ENCODE measurements at places on chromosomes 1 and 21.
A peak's percentile ranks its signal among the peaks of the same experiment; 100 is the strongest.

GRCh38 chr1:20505488-20505887, 2.5 kb downstream of the MUL1 start:
- no peak for DNase-seq

DNA sequence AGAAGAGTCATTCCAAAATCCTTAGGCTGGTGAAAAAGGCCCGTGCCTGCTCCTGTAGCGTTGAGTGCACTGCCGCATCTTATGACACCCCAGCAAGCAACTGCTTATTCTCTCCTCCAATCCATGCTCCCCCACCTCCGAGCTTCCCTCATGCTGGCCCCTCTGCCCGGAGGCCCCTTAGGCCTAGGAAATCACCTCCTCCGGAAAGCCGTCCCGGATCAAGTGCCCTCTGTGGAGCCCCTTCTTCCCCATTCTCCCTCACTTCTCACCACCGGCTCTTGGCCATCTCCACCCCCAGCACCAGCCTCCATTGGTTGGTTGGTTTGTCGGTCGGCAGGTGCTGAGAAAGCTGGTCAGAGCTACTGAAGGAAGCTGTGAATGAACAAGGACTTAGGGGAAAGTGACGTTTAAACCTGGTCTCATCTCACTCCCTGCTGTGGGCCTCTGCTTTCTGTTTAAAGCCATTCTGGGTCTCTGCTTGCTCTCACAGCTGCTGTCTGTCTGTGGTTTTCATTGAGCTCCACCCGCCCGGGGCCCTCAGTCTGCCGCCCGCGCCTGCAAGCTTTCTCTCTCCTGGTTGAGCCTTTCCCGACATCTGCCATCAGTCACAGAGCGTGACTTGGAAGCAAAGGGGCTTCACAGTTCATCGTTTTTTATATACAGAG, 122.2 kb downstream of the KCNN3 start:
- no peak for DNase-seq

DNA sequence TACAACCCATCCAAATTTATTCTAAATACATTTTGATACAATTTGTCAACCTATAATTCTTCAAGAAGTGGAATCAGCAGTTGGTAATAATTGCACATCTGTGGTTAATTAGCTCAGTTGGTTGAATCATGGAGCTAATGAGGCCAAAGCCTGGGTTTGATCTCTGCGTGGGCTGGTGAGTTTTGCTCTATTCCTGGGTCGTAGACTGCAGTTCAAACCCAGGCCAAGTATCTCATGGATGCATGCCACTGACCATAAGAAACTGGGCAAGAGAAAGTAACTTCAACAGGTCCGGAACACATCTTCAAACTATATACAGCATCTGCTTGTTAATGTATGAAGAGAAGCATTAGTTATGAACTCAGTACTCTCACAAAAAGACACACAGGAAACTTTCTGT, 779.7 kb downstream of the USP25 start:
- DNase-seq = no peak

DNA sequence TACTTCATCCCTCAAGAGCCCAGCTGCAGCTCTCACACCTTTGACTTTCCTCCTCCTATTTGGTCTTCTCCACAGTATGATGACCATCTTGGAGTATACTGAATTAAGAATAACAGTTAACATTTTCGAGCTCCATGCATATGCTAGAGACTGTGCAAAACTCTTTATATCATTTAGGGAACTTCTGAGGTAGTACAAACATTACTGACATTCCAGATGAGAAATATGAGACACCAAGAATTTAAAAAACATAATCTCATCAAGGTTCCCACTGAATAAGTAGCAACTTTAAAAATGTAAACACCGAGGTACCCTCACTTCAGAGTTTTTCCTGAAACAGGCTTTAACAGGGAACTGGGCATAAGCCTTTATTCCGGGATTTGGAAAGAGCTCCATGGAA, 22.7 kb downstream of the FMO3 start:
- DNase-seq = no peak

DNA sequence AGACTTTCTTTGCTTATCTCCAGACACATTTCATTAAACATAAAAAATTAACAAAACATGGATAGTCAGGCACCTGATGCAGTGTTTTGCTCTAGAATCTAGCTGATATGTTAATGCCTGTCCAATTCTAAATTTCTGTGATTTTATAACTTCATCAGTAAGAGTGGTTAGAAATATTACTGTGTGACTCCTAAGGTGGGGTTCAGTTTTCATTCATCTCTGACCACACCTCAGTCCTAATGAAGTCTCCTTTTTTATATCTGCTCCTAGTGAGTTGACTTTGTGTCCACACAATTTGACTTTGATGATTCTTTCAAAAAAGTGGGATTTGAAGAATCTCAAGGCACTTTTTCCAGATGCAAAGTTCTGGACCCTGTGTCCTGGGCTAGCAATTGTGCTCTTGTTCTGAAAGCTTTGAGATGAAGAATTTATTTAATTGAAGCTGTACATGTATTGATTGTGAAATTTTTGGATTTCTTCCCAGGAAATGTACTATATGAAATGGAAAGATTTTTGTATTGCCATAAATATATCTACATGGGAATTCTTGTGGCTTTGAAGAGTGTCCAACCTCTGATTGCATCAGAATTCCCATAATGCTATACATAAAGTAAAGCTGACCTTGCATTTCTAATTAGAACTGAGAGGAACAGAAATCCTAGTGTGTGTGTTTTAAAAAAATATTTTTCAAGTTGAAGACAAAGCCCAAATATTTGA, 111.2 kb downstream of the GIPC2 start:
- DNase-seq = no peak

DNA sequence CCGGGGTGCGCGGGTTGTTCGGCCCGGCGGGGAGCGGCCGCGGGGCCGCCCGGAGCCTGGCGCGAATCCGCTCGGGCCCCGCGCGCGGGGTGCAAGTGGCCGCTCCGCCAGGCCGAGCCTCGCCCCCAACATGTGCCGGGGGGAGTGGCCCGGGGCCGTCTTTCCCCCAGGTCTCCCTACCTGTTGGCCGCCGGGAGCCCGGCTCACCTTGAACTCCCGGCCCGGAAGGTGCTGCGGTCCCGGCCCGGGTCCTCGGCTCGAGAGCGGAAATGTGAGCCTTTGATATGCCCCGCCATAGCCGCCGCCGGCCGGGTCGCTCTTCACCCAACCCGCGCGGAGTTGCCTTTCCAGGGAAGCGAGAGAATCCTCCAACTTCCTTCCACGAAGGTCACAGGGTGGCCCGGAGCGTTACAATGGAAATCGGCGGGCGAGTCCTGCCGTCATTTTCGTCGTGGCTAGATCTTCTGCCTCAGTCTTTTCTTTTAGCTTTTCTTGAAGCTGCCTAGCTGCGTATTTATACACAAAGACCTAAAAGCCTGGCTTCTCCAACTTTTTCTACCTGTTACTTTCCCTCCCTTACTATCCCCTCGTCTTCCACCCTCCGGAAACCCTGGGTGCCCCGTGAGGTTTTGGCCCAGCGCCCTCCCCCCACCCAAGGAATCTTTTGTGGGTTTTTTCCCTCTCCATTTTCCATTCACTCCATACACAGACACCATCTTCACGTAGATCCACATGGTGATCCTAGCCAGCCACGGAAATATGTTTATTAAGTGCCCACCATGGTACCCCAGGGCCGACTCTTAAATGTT, 867 bp downstream of the PTGFRN start:
- peak; percentile 34 for DNase-seq

DNA sequence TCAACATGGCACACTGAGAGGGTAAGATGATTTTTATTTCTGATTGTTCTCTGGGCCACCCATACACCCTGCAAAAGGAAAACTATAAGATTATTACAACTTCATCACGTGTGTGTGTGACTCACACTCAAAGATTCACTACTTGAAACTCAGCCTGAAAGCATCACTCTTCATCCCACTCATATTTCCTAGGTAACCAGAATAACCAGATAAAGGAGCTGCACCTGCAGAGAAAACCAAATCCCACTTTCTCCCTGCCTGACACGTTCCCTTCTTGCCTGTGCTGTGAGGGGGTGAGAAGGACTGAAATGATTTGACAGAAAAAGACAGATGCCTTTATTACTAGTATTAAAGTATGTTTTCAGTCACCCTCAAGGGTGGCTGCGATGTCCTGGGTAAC, 131.6 kb downstream of the TGFBR3 start:
- DNase-seq = no peak

DNA sequence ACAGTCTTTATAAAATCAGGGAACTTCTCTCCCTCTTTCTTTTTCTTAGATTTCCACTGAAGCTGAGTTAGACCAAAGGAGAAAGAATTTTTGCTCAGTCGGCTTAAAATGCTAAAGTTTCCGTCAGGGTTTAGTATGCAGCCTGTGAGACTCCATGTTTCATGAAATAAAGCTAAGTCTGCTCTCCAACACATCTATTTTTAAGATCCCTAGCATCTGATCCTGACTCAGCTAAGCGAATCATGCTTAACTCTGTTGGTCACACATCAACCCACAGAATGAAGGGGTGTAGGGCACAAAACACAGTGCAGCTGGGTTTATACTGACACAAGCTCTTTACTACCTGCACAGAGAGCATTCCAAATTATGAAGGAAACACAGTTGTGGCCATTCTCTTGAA, 102.4 kb upstream of the ZNF281 start:
- no peak for DNase-seq

DNA sequence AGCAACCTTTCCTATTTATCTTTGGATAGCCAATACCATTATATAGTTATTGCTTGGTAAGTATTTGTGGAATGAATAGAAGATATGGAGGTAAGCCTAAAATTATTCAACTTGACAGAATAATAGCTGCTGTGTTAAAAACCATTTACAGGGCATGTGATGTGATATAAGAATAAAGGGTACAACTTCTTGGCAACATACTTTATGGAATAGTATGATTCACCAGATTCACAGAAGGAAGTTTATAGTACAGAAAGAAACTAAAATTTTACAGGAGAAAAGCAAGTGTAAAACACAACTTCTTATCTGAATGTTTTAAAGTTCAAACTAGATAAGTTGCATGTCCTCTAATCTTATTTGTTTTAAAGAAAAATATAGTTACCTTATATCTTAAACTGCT, 186.4 kb upstream of the ZRANB2 start:
- no peak for DNase-seq

GRCh38 chr1:196513821-196514220, 94.4 kb downstream of the KCNT2 start:
- DNase-seq = no peak

- DNase-seq = peak; percentile 59
Observed at GRCh38 chr21:33403128-33403785, at the start of gene IFNGR2. TSS of gene IFNGR2 (plus strand) at chr21:33403413. CDS start at chr21:33403544, 131 bp downstream.

- no peak for DNase-seq
Observed at GRCh38 chr1:154956544-154956941, 644 bp upstream of the PBXIP1 start.

GRCh38 chr1:192358402-192358801, 41.6 kb downstream of the RGS21 start:
- DNase-seq = no peak

GRCh38 chr1:1782399-1783221, 4.3 kb upstream of the NADK start:
- DNase-seq = no peak

- DNase-seq = no peak
Observed at GRCh38 chr1:39995973-39996393, 41.0 kb downstream of the MFSD2A start.

- DNase-seq = no peak
Observed at GRCh38 chr21:35084869-35085268, 35.8 kb upstream of the RUNX1 start.

DNA sequence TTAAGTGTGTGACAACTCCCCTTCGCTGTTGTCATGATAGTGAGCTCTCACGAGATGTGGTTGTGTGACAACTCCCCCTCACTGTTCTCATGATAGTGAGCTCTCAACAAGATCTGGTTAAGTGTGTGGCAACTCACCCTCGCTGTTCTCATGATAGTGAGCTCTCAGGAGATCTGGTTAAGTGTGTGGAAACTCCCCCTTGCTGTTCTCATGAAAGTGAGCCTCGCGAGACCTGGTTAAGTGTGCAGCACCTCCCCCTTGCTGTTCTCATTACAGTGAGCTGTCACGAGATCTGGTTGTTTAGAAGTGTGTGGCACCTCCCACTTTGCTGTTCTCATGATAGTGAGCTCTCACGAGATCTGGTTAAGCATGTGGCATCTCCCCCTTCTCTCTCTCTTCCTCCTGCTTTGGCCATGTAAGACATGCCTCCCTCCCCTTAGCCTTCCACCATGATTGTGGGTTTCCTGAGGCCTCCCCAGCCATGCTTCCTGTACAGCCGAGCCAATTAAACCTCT, 25.1 kb upstream of the LSS start:
- DNase-seq = no peak

DNA sequence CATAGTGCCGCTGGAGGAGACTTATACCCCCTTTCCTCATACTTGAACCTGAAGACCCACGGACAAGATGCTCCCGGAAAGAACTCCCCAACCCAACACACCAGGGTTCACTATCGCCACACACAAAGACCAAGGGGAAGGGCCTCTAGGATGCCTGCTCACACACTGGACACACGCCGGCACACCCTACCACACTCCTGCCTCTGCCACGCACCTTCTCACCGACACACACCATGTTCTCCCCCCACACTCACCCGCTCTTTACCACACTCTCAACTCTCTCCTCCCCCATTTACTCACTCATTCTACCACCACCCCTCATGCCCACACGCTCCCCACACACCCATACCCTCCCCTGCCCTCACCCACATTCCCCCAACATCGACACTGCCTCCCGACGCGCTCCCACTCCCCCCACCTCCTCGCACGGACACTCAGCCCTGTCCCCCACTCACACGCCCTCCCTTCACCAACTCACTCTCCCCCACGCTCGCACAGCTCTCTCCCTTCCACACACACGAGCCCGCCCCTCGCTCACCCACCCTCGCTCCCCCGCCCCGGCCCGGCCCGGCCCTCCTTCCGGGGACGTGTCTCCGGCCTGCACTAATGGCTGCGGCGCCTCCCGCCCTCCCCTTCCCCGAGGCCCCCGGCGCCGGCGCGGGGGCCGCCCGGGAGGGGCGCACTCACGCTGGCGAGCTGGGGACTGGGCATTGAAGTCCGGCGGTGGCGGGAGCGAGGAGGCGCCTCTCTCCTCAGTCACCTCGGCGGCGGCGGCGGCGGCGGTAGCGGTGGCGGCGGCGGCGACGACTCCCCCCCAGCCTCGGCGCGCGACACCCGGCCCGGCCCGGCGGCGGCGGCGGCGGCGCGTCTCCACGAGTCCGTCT, 626 bp downstream of the PTP4A2 start:
- DNase-seq = peak; percentile 47

GRCh38 chr1:184905601-184906322, 68.5 kb downstream of the NIBAN1 start:
- DNase-seq = no peak
